ENCODE measurements at places on chromosomes 5 and 9.
A peak's percentile ranks its signal among the peaks of the same experiment; 100 is the strongest.

- DNase-seq: no peak
These were observed 170.8 kb upstream of the NR3C1 start for GRCh38 chr5:143574236-143574635.

GRCh38 chr5:141560725-141561483 lies 57.9 kb downstream of the DIAPH1 start:
- DNase-seq: no peak

GRCh38 chr5:10701567-10702039 lies 59.4 kb downstream of the DAP start:
- peak; percentile 42 for DNase-seq

- no peak for DNase-seq
These were observed 217.4 kb downstream of the KDM4C start for GRCh38 chr9:6975198-6975597.

DNA sequence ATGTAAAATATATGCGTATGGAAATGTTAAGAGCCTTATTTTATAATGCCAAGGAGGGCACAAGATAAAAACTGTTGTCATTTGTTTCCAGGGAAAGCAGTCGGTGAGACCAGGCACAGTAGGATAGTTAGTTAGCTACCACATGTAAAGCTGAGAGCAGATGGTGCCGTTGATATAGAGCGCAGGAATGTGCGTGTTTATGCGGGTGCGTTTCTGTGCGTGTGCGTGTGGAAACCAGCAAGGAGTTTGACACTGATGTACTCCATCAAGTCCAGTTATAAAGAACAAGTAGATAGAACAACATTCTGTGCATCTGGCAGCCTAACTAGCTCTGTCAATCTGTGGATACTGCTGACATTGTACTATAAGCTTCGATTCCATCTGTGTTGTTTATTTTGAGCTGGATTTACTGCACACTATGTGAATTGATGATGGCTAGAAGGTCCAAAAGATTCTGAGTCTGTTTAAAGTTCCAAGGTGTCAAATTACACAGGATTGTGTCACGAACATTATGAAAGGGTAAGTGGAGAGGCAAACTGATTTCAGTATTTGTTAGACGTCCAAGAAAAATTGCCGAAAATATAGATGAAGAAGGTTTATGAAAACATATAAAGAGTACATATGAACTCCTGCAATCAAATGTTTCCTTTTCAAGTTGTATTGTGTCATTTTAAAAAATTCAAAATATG lies 494.9 kb upstream of the MEF2C start:
- no peak for DNase-seq

DNA sequence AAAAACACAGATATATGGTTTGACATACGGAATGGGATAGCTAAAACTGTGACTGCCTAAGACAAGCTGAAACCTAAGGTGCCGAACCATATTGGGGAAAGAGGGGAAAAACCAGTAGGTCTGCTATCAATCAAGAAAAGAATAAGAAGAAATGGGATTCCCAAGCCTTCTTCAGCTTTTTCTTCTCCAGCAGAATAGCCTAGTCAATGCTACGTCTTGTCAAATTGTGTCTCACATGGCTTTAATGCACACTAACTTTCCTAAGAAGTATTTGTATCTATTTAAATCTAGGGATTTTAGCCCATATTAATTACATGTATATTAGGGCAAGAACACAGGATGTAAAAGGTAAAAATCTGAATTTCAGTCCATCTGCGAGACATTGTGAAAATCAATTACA lies 797 bp upstream of the FBXO38 start:
- DNase-seq: no peak

DNA sequence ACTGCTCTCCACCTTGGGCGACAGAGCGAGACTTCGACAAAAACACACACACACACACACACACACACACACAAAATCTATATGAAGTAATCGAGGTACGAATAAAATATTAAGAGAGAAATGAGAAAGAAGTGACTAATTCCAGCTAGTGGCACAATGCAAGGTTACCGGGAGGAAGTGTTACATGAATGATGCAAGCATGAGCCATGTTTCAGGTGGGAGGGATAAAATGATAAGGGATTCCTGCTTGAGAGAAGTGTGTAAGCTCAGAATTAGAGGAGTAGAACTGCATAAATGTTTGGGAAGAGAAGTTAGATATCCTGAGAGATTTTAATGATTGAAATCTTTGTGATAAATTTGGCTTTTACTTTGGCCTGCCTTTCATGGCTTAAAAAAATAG lies 18.8 kb downstream of the HAPLN1 start:
- no peak for DNase-seq

GRCh38 chr5:4233671-4234070 lies 638.0 kb downstream of the IRX1 start:
- DNase-seq: no peak

DNA sequence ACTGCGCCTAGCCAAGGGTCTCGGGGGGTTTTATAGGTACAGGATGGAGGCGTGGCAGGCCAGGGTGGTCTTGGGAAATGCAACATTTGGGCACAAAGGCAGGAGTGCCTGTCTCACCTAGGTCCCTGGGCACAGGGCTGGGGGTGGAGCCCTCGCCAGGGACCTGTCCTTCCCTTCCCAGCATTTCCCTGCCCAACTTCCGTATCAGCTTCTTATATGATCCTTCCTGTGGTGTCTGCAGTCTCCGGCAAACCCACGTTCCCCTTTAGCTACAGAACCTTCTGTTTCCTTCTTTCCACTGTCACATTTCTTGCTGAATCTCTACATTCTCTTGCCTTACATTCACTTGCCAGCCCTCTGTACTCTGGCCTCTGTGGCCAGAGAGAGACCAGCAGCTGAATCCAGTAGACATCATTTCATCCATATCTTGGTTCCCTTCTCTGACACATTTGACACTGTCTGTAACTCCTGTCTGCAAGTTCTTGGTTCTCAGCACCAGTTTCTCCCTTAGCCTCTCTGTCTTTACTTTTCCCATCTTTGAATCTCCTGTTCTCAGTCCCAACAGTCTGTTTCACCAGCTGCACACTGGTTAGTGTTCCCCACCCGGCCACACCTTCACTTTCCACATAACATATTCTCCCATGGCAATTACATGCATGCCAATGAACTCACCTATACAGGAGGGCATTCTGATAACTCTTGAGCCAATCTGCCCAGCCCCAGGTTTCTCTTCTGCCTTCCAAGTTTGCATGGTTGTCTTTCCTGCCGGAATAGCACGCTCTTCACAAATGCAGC lies 134.7 kb upstream of the ZNF608 start:
- DNase-seq: no peak

DNA sequence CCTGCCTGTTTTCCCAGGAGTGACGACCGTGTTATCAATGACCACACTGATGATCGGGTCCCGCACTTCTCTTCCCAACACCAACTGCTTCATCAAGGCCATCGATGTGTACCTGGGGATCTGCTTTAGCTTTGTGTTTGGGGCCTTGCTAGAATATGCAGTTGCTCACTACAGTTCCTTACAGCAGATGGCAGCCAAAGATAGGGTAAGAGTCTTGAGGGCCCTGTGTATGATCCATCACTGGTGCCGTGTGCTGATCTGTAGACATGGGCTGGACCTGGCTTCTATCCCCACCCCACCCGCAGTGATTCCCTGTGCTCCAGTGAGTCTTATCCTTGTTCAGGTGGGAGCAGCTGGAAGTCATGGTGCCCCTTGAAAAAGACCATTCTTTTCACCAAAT lies 26.0 kb downstream of the GABRP start:
- DNase-seq: peak; percentile 4

- DNase-seq: no peak
These were observed 1094.9 kb downstream of the MAT2B start for GRCh38 chr5:164600274-164600673.

DNA sequence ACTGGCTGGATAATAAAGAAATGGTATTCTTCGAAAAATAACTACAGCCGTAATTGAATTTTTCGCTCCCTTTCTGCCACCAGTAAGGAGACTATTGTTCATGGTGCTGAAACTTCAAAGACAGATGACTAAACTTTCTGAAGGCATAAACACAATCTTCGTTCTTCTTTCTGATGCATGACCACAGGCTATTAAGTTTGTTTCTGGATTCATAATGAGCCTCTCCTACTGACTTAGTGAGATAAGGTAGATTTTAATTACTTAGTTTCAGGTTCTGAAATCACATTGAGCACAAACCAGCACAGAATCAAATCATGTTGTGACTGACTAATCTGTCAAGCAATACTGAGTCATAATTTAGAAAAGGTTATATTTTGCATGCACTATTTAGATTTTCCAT lies 441.8 kb upstream of the CCNG1 start:
- no peak for DNase-seq

DNA sequence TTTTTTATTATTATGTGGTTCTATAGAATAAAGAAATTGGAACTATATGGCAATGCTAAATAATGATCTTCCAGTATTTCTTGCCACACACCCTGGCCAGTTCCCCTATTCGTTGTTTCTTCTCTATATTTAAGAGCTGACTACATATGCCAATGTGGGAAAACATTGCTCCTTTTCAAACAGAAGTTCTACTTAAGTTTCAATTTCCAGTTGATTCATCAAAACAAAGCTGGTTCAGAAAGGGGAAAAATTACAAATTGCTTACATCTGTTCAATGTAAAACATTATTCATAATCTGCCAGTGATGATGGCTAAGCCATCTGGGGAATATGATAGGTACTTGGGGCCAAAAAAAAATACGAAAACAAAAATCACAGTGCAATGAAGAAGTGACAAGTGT lies 76.9 kb downstream of the ST8SIA4 start:
- DNase-seq: no peak

DNA sequence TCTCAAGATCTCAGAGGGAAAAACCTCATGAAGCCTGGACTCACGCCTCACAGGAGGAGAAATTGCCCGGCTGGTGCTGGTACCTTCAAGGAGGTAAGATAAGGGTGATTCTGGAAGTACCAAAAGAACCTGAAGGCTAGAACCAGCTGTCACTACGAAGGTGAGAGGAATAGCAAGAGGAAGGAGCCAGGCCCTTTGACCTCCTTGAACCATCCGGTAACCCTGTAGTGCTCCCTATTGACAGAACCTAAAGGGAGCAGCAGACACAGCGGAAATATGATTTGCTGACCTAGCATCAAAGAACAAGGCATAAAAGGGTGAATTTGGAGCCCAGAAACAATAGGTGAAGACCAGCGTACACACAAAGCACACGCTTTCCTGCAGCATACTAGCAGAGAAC lies 92.2 kb downstream of the DOCK8 start:
- DNase-seq: peak; percentile 75

DNA sequence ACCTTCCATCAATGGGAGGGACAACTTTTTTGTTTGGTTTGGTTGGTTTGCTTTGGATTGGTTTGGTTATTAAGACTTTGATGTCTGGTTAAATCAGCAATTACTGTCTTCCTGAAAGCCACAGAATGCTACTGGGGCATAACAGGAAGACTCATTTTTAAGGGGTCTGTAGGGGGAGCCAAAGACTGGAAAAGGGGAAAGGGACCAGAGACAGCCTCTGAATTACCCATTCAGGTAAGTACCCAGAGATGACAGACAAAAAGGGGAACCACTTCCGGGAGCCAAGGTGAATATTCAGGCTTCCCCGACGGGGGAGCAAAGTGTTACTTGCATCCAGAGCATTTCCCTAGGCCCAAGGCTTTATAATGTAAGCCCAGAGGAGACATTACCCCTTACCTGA lies 4.6 kb upstream of the FEM1C start:
- DNase-seq: peak; percentile 69

DNA sequence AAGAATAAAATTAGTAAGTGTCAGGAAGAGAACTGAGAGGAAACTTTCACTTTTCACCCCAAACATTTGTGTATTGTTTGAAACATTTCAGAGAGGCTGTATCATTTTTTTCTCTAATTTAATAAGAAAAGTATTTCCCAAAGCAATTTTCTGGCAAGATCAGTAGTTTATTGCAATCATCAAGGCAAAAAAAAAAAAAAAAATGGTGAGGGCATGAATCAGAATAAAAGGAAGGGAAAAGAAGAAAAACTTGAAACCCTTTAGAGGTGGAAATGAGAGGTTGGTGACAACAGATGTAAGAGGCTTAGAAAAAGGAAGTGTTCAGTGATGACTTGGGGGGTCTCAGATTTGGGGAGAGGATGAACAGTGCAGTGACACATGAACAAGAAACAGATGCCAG lies 13.3 kb downstream of the SHC3 start:
- no peak for DNase-seq

GRCh38 chr5:147407094-147407681 lies 102.7 kb downstream of the DPYSL3 start:
- no peak for DNase-seq

DNA sequence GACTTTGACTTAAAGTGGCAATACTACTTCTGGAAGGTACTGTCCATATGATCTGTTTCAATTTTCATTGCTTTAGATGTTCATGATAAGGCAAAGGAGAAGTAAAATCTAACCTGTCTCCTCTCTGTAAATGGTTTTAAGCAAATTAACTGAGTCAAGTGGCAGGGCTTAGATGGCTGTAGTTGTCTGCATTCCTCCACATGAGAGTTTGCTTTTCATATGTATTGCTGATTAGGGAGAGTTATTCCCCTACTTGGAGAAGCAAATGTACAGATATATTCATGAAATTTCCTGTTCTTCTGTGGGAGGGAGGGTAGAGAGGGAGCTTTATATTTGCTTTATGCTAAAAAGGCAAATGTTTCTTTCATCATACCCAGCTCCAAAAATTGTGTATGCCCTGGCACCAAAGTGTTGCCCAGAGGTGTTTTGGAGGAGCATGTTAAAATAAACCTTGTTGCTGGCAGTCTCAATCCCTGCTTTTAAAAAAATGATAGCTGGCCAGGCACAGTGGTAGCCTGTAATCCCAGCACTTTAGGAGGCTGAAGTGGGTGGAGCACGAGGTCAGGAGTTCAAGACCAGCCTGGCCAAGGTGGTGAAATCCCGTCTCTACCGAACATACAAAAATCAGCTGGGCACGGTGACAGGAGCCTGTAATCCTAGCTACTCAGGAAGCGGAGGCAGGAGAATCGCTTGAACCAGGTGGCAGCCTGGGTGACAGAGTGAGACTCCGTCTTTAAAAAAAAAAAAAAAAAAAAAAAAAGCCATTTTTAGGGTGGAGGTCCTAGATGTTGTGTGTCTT lies 3.5 kb upstream of the LRRTM2 start:
- DNase-seq: no peak

GRCh38 chr5:112641515-112642110 lies 96.1 kb upstream of the APC start:
- no peak for DNase-seq

- no peak for DNase-seq
These were observed 249.6 kb downstream of the AOPEP start for GRCh38 chr9:94976077-94976476.

DNA sequence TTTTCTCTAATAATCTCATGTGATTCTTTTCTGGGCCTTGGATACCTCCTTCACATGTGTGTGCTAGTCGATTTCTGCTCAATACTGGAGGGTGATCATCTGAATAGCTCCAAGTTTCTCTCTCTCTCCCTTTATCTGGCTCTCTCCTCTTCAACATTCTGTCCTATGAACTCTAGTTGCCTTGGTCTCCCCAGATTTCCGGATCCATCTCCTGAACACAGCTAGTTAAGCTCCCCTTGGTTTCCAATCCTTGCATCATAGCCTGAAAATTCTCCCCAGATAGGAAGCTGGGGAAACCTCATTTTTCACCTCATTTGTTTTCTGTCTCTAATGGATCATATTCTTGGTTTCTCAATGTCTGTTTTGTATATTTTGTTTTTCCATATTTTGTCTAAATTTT lies 832.3 kb downstream of the MTRR start:
- DNase-seq: no peak

- no peak for DNase-seq
These were observed 81.4 kb downstream of the SPATA31C2 start for GRCh38 chr9:88056876-88057275.

Measured in KBM-7 (cell line).